SK-N-SH (cell line): ENCODE measurements at places on chromosomes 12 and 14. TPM values are rescaled to one million over a fixed set of nuclear protein-coding genes. Genes with fewer than 3 reads are reported as not detected.

DNA sequence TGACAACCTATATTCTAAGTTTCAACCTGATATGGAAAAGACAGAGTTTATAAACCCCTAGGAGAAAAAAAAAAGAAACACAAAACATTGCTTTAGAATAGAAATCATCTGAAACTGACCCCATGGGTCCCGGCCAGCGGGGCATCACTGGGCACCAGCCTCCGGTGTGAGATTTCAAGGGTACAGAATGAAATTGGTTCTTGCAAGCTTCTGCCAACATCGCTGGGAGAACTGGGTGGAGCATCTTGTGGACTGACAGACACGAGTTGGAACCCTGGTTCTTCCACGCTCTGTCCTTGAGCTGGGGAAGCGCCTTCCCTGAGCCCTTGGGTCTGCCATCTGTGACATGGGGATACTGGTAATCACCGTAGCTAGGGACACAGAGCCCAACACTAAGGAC lies 173.6 kb downstream of the PHETA1 start:
- H3K27me3 ChIP-seq, result 0 out of 2 replicates have a peak, but pooled peaks cover 5% of the 10 kb centered on the region
- no peak overlapping the region for H3K4me3 ChIP-seq
- no peak overlapping the region for H3K27ac ChIP-seq
- no peak for DNase-seq
- H3K4me1 ChIP-seq, result no peaks in the 10 kb centered on the region
- no peaks in the 10 kb centered on the region for H3K36me3 ChIP-seq

DNA sequence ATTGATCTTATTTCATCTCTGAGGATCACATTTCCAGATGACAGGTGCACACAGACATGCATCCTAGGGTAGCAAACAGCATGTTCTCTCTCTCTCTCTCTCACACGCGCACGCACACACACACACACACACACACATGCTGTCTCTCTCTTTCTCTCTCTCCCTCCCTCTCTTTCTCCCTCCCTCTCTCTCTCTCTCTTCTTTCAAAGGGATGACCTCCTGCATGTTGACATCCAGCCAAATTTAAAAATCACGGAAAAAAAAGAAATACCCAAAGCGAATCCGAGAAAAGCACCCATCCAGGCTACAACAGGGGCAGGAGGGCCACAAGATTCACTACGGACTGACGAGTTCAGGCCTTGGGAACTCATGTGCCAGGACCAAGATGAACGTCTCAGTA lies 2.3 kb downstream of the KSR2 start:
- no peak for DNase-seq
- H3K4me3 ChIP-seq, result no peak overlapping the region
- no peak overlapping the region for H3K27ac ChIP-seq
- H3K4me1 ChIP-seq, result peaks cover 3% of the 10 kb centered on the region; the same call in 1 of the 2 replicates
- peaks cover 4% of the 10 kb centered on the region; the same call in 1 of the 2 replicates for H3K27me3 ChIP-seq

- H3K27me3 ChIP-seq, result no peaks in the 10 kb centered on the region
- DNase-seq, result no peak
- H3K4me3 ChIP-seq, result no peak overlapping the region
- H3K27ac ChIP-seq, result no peak overlapping the region
Measured at GRCh38 chr12:89932954-89933353, 224.3 kb upstream of the ATP2B1 start.

- H3K36me3 ChIP-seq, result no peaks in the 10 kb centered on the region
- H3K4me3 ChIP-seq, result no peak overlapping the region
- peaks cover 6% of the 10 kb centered on the region; the same call in 1 of the 2 replicates for H3K27me3 ChIP-seq
- no peak overlapping the region for H3K27ac ChIP-seq
- no peaks in the 10 kb centered on the region for H3K4me1 ChIP-seq
- no peak for DNase-seq
Measured at GRCh38 chr12:18146363-18146762, 56.4 kb upstream of the RERGL start.

Gene GSG1
- polyA plus RNA-seq, result 0.39 and 0.68 TPM in 2 replicates

Gene ANO4
- 9.4 and 14.1 TPM in 2 replicates for polyA plus RNA-seq

Gene FAM181A
- not detected in 2 replicates for polyA plus RNA-seq

- H3K4me3 ChIP-seq, result no peak overlapping the region
- no peaks in the 10 kb centered on the region for H3K27me3 ChIP-seq
- H3K36me3 ChIP-seq, result no peaks in the 10 kb centered on the region
- no peak for DNase-seq
- peaks cover 34% of the 10 kb centered on the region; the same call in 1 of the 2 replicates for H3K4me1 ChIP-seq
Measured at GRCh38 chr14:95222870-95223398, 65.6 kb upstream of the DICER1 start.

- no peaks in the 10 kb centered on the region for H3K4me1 ChIP-seq
- H3K4me3 ChIP-seq, result no peak overlapping the region
- H3K36me3 ChIP-seq, result no peaks in the 10 kb centered on the region
- H3K27ac ChIP-seq, result no peak overlapping the region
- DNase-seq, result no peak
Measured at GRCh38 chr12:97182769-97183168, 275.7 kb downstream of the NEDD1 start.

DNA sequence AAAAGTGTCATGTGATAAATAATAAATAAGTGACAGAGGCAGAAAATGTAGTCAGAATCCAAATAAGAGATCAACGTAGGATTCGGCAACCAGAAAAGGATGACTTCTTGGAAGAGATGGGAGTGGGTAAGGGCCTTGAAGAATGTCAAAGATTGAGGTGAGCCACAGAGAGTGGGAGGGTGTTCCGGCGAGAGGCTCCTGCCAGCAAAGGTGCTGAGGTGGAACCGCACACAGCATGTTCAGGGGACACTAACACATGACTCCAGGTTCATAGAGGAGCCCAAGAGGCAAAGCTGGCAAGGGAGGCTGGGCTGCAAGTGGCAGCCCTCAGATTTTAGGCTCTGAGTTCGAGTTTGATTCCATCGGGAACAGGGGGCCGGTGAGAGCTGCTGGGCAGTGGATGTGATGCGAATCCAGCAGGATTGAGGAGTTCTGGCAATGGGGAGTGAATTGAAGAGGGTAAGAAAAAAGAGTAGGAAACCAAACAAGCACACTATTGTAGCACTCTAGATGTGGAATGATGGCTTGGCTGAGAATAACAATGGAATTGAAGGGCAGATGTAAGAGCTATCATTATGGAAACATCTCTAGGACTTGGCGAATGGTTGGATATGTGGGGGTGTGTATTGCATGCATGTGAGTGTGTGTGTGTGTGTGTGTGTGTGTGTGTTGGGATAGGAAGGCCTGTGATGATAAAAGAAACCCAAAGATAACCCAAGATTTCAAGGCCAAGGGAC lies 36.5 kb downstream of the LRRC74A start:
- no peak overlapping the region for H3K4me3 ChIP-seq
- no peak overlapping the region for H3K27ac ChIP-seq
- H3K36me3 ChIP-seq, result no peaks in the 10 kb centered on the region
- H3K27me3 ChIP-seq, result peaks cover 13% of the 10 kb centered on the region
- H3K4me1 ChIP-seq, result no peaks in the 10 kb centered on the region
- DNase-seq, result no peak

DNA sequence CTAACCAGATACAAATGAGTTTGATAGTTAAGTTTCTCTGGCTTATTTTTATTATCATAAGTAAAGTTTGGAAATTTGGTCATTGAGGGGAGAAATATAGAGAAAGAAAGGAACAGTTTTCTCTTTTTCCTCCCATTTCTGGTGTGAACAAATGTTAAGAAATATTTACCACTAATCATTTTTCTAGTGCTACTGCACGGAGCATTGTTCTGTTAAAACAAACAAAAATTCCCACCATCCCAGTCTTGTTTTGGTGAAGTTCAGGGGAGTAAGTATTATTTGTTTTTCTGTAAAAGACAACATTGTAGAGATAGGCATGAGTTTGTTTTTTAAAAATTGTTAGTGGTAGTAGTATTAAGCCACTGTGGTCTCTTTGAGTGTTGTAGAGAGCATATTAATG lies 135.3 kb downstream of the FGD4 start:
- no peaks in the 10 kb centered on the region for H3K27me3 ChIP-seq
- peak overlapping the region; percentile 81 for H3K27ac ChIP-seq
- H3K36me3 ChIP-seq, result no peaks in the 10 kb centered on the region
- no peak for DNase-seq
- peak overlapping the region; percentile 37; the same call in 1 of the 2 replicates for H3K4me3 ChIP-seq
- peaks cover 18% of the 10 kb centered on the region for H3K4me1 ChIP-seq

Gene VDR
- 0.29 and 0.33 TPM in 2 replicates for polyA plus RNA-seq

GRCh38 chr12:56634837-56635791 lies 5.0 kb upstream of the BAZ2A start:
- peak overlapping the region; percentile 90 for H3K4me3 ChIP-seq
- H3K4me1 ChIP-seq, result peaks cover 52% of the 10 kb centered on the region
- H3K36me3 ChIP-seq, result peaks cover 24% of the 10 kb centered on the region
- H3K27me3 ChIP-seq, result no peaks in the 10 kb centered on the region

Gene RPL10L
- not detected in 2 replicates for polyA plus RNA-seq

DNA sequence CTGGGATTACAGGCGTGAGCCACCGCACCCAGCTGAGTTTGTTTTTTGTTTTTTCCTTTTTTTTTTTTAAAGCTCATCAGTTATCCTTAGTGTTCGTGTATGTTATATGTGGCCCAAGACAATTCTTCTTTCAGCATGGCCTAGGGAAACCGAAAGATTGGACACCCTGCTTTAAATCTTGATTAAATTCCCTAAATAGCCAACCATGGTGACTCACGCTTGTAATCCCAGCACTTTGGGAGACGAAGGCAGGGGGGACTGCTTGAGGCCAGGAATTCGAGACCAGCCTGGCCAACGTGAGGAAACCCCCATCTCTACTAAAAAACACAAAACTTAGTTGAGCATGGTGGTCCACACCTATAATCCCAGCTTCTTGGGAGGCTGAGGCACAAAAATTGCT lies 131.1 kb downstream of the MED13L start:
- H3K4me1 ChIP-seq, result peaks cover 38% of the 10 kb centered on the region
- H3K36me3 ChIP-seq, result no peaks in the 10 kb centered on the region
- no peaks in the 10 kb centered on the region for H3K27me3 ChIP-seq
- DNase-seq, result no peak
- no peak overlapping the region for H3K4me3 ChIP-seq

- no peak overlapping the region for H3K4me3 ChIP-seq
- no peaks in the 10 kb centered on the region for H3K36me3 ChIP-seq
- H3K27me3 ChIP-seq, result peaks cover 5% of the 10 kb centered on the region; the same call in 1 of the 2 replicates
- H3K27ac ChIP-seq, result no peak overlapping the region
Measured at GRCh38 chr12:71748081-71748850, 6.4 kb upstream of the RAB21 start.

GRCh38 chr12:69298133-69298532 lies 50.0 kb upstream of the LYZ start:
- H3K36me3 ChIP-seq, result no peaks in the 10 kb centered on the region
- peaks cover 13% of the 10 kb centered on the region; the same call in 1 of the 2 replicates for H3K27me3 ChIP-seq

Gene HOXC4
- polyA plus RNA-seq, result 1.6 and 3.7 TPM in 2 replicates

DNA sequence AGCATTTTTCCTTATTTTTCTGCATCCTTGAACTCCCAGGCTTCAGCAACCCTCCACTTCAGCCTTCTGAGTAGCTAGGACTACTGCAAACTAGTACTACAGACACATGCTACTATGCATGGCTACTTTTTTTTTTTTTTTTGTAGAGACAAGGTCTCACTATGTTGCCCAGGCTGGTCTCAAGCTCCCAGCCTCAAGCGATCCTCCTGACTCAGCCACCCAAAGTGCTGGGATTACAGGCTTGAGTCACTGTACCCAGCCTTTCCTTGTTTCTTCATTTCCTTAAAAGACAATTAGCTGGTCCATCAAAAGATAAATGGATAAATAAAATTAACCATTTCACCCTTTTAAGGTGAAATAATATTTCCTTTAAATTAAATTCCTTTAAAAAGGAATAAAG lies 205.8 kb downstream of the SPTSSA start:
- H3K4me3 ChIP-seq, result no peak overlapping the region
- no peak for DNase-seq
- H3K36me3 ChIP-seq, result no peaks in the 10 kb centered on the region
- H3K27ac ChIP-seq, result no peak overlapping the region

DNA sequence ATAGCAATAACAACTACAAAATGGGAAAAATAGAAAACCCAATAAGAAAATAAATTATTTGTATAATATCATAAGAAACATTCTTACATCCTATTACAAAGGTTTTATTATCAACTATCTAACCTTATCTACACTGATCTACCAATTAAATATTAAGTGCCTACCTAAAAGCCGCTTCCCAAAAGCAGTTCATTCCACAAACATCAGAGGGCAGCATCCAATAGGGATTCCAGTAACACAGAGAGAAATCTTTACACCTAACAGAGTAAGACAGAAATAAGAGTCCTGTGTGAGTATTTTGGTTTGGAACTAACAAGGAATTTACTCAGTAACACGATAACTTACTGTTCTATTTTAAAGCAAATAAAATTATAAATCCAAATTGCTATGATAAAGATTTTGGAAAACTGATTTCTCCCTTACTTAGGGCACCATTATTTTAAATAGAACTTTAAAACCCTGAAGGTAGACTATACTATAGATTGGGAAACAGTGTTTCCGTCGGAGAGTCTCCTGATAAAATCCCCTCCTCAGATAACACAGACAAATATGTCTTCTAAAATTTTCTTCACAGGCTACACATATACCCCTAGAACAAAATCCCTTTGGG lies 15.0 kb downstream of the GXYLT1 start:
- no peaks in the 10 kb centered on the region for H3K27me3 ChIP-seq
- H3K36me3 ChIP-seq, result no peaks in the 10 kb centered on the region
- H3K4me1 ChIP-seq, result peaks cover 19% of the 10 kb centered on the region; the same call in 1 of the 2 replicates
- H3K4me3 ChIP-seq, result no peak overlapping the region
- peak; percentile 54 for DNase-seq
- no peak overlapping the region for H3K27ac ChIP-seq

GRCh38 chr14:104494483-104494882 lies 85.1 kb upstream of the C14orf180 start:
- H3K27me3 ChIP-seq, result no peaks in the 10 kb centered on the region
- no peaks in the 10 kb centered on the region for H3K4me1 ChIP-seq
- DNase-seq, result no peak
- no peak overlapping the region for H3K27ac ChIP-seq
- no peaks in the 10 kb centered on the region for H3K36me3 ChIP-seq

Gene EXOC5
- polyA plus RNA-seq, result 10.5 and 14.2 TPM in 2 replicates

DNA sequence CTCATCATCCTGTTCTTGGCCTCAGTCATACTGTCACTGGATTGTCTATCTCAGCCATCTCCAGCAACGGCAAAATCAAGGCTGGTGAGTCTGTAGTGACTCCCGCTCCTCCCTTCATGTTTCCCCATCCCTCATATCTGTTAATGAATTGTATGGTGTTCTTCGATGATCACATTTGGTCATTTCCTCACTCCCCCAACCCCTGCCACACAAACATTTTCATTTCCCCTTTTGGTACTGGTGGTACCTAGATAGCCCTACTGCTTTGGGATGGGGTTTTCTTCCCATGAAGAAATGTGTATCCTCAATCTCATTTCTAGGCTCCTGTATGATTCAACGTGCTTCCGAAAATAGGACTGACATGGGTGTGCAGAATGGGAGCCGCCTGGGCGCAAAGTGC lies 2.7 kb upstream of the KLHL33 start:
- H3K36me3 ChIP-seq, result no peaks in the 10 kb centered on the region
- H3K4me1 ChIP-seq, result no peaks in the 10 kb centered on the region
- H3K4me3 ChIP-seq, result no peak overlapping the region

DNA sequence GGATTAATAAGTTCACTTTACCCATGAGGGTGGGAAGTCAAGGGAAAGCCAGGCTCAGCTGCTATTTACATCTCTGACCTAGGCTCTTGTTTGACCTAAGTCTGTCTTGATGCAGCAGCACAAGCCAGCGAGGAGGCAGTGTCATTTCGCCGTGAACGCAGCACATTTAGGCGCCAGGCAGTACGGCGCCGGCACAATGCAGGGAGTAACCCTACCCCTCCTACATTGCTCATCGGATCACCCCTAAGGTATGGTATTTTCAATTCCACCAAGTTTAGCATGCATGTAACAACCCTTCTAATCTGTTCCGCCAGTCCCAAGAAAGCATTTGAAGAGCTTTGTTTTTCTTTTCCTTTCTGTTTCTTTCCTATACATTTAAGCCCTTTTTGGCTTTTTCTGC lies 81.2 kb downstream of the PCNX1 start:
- H3K27ac ChIP-seq, result no peak overlapping the region
- peaks cover 5% of the 10 kb centered on the region; the same call in 1 of the 2 replicates for H3K36me3 ChIP-seq
- DNase-seq, result no peak
- no peaks in the 10 kb centered on the region for H3K27me3 ChIP-seq

- DNase-seq, result no peak
- no peak overlapping the region for H3K4me3 ChIP-seq
- H3K4me1 ChIP-seq, result no peaks in the 10 kb centered on the region
- H3K27me3 ChIP-seq, result no peaks in the 10 kb centered on the region
Measured at GRCh38 chr14:34046799-34047520, 96.1 kb upstream of the EGLN3 start.

Gene COA8
- polyA plus RNA-seq, result 25.2 and 25.4 TPM in 2 replicates
